ENCODE measurements at places on chromosomes 6 and 20.

- DNase-seq, result peak; percentile 78
Observed at GRCh38 chr20:38685853-38686473, 38.3 kb upstream of the SLC32A1 start.

GRCh38 chr6:69914015-69914485 is 47.7 kb downstream of the COL19A1 start:
- DNase-seq, result no peak

DNA sequence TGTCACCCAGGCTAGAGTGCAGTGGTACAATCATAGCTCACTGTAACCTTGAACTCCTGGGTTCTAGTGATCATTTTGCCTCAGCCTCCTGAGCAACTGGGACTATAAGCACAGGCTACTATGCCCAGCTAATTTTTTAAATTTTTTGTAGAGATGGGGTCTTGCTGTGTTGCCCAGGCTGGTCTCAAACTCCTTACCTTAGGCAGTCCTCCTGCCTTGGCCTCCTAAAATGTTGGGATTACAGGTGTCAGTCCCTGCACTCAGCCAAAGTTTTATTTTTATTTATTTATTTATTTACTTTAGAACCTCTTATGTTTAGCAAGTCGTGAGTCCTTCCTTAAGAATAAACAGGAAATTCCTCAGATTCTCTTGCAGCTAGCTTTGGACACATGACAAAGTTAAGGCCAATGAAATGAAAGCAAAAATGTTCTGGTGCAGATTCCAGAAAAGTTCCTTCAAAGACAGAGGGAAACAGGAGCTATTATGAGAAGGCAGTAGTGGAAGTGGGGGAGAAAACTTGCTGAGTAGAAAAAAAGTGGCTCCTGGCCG is 19.1 kb downstream of the PIM1 start:
- peak; percentile 34 for DNase-seq

DNA sequence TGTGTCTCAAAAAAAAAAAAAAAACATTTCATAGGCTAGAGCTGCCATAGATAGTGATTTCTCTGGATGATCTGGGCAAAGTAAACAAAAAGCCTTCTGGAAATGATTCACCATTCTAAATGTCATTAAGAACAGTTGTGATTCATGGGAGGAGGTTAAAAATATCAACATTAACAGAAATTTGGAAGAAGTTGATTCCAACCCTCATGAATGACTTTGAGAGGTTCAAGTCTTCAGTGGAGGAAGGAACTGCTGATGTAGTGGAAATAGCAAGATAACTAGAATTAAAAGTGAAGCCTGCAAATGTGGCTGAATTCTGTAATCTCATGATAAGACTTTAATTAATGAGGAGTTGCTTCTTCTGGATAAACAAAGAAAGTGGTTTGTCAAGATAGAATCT is 26.8 kb upstream of the MMP24 start:
- DNase-seq, result no peak

- no peak for DNase-seq
Observed at GRCh38 chr6:106167096-106167814, 81.1 kb downstream of the PRDM1 start.

- DNase-seq, result peak; percentile 19
Observed at GRCh38 chr6:134080171-134080795, 27.9 kb upstream of the SLC2A12 start.

GRCh38 chr6:116512111-116512559 is 696 bp downstream of the CALHM5 start:
- DNase-seq, result no peak

GRCh38 chr20:56750430-56750829 is 121.3 kb downstream of the TFAP2C start:
- DNase-seq, result no peak

DNA sequence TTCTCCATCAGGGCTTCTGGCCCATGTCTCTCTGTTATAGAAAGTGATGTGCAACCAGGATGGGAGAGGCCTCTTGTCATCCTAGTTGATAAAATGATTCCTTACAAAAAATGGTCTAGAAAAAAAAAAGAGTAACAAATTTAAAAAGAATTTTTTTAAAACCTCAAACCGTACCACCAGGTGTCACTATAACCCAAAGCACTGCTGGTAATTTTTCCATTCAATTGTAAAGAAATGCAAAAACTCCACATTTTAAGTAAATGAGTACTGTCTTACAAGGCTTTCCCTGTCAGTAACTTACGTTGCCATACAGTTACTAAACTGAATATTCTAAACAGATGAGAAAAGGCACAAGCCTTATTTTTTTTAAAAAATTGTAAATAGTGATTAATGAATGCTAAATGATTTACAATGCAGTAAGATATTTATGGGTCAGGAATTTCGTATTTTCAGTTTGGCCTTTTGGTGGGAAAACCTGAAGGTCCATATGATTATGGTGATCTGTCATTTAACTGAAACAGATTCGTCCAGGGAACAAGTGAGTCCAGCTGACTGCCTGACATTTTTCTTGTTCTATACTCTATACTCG is 95.4 kb downstream of the OGFRL1 start:
- DNase-seq, result peak; percentile 61

DNA sequence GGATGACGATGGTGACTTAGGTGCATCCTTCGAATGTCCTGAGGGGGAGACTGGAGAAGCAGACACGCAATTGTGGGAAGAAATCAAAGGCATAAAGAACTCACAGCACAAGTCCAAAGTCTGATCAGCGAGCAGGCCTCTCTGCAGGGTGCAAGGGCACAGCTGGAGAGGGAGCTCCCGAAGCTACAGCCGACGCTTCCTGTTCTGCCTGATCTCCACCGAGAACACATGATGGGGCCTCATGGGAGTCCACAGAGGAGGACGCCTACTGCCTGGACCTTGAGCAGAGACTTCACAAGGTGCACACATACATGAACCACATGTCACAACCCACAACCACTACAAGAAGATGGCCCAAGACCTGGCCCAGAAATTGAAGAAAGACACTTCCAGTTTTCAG is 51.4 kb downstream of the RIN2 start:
- DNase-seq, result no peak

GRCh38 chr6:114421199-114421598 is 78.4 kb upstream of the HS3ST5 start:
- no peak for DNase-seq

DNA sequence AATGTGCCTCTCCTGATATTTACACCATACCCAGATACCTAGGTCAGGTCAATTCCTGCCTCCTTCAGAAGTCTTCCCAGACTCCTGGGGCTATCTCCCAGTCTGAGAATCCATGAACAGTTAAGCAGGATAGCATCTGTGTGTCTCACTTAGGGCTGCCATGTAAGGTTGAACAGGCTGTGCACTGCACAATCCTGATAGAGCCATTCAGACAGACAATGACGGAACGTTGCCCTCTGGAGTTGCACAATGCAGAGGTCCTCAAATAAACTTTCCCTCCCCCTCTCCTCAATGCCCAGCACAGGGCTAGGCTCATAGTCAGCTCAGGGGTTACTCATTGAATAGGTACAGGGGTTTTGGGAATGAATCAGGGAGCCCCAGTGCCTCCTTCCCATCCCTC is 89.7 kb downstream of the CD40 start:
- no peak for DNase-seq

DNA sequence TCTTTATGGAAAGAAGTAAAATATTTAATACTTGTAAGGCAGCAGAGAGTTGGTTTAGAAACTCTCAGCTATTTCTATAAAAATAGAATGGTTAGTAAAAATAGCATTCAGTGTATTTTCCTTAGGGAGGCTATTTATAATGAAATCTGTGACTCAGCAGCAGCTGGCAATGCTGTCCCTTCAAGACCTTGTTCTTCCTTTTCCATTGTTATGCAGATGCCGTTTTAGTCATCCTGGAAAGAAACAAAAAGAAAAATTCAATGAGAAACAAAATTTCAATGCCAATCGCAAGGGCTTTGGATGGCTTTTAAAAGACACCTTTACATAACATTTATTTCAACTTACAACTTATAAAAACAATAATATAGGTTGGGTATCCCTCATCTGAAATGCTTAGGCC is 17.5 kb downstream of the MPC1 start:
- DNase-seq, result no peak

DNA sequence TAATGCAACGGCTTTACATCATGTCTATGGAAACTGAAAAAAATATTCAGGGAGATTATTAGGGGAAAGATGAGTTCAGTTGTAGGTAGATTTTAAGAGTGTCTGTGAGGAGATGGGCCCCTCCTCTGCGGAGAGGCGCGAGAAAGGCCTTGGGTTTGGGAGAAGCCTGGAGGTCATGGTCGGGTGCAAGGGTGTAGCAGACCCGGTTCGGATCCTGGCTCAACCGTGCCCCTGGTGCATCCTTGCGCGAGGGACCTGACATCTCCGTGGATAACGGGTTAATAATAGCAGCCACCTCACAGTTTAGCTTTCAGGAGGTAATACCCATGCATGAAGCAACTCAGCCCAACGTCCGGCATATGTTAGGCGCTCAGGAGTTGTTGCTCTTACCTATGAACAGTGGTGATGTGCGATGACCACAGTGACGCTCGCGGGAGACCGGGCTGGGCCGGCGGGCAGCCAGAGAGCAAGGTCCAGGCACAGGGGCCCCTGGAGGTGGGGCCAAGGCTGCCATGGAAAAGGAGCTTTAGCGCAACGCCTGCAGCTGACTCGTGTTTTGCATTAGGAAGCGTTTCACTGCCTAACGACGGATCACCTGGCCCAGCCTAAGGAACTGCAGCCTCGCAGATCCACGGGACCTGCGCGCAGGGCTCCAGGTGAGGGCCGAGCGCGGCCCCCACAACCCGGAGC is 146.4 kb upstream of the ARID1B start:
- no peak for DNase-seq

DNA sequence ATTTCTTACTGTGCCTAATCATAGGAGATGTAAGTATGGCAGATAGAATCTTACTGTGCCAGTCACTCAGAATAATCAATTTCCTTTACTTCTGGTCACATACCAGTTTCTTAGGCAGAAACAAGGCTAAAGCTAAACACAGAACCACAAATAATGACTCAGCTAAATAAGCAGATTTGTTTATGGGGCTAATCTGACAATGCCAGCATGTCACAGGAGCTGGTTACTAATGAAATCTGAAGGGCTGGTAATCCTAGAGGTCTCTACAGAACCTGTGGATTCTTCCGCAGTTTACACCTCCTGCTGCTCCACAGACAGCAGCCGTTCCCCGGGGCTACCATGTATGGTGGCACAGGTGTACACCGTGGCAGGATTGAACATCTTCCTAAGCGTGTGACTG is 80.8 kb downstream of the LYRM4 start:
- DNase-seq, result peak; percentile 20

- DNase-seq, result peak; percentile 95
Observed at GRCh38 chr20:50572938-50573777, 63.0 kb downstream of the PTPN1 start.

DNA sequence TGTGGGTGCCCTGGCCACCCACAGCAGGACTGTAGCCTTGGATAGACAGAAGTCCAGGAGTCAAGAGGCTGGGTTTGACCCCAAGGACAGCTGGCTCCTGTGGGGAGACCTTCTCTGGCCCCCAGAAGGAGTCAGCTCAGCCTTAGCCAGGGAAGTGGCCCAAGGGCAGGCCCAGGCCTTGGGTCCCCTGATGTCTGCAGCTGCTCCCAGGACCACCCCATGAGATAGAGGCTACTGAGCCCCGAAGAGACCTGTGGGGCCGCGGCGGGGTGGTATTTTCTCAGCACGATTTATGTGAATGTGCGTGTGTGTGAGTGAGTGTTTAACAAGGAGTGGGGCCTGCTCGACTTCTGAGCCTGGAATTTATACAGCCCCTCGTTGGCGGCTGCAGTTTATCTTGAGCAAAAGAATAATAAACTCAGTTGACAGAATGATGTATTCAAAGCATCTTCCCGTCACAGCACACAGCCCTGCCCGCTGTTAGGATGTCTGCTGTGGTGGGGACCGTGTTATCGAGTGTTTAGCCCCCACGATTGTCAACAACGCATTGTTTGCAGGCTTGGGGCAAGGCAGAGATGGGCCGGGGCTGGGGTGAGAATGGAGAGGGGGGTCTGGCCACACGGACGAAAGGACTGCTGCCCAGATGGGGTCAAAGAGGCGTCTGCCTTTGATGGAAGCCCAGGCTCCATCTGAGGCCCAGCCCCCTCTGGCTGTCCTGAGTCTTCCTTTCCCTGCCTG is 163.3 kb downstream of the VEGFA start:
- DNase-seq, result no peak

DNA sequence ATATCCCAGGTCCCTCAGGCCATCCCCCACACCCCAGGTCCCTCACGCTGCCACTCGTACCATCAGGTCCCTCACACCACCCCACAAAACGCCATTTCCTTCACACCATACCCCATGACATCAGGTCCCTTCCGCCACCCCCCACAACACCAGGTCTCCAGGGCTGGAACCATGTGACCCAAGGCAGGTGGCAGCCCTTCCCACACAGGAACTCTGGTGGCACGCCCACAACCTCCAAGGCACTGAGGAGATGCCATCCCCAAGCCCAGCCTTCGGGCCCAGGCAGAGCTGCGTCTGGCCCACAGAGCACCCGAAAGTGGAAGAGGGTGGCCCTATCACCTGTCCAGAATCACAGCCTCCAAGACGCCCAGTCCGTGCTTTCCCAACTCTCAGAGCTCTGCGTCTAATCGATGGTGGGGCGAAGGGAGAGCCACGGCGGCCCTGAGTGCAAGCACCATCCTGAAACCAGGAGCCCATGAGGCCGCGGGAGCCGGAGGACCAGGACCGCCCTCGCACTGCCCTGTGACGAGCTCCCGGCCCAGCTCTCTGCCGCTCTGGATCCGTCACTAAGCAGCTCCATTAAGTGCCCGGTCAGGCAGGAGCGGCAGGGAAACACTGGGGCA is 12.7 kb downstream of the TAF4 start:
- DNase-seq, result no peak

GRCh38 chr6:11665604-11666326 is 112.8 kb downstream of the ADTRP start:
- DNase-seq, result no peak

- no peak for DNase-seq
Observed at GRCh38 chr20:37905671-37906613, 3.0 kb downstream of the VSTM2L start.

DNA sequence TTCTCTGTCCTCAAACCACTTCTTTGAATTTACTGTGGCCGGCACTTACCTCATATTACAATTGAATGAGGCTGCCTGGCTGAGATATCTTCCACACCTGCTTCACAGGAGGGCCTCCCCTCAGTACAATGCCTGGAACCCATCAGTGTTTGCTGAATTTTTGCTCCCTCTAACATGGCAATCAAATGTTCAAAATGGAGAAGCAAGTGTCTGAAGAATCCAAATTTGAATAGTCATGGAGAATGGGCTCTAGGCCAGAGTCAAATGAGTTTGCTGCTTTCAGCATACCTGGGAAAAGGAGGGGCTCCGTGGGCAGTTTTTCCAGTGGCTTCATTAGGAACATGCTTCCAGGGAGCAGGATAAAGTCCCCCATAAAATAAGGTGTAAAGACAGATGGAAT is 564.8 kb downstream of the UTRN start:
- no peak for DNase-seq

Measured in common myeloid progenitor, CD34-positive (primary cell).